NCI-H748 treated with DMSO at 0.1 percent for 48 hours (cell line): ENCODE measurements at places on chromosomes 1 and 21.

DNA sequence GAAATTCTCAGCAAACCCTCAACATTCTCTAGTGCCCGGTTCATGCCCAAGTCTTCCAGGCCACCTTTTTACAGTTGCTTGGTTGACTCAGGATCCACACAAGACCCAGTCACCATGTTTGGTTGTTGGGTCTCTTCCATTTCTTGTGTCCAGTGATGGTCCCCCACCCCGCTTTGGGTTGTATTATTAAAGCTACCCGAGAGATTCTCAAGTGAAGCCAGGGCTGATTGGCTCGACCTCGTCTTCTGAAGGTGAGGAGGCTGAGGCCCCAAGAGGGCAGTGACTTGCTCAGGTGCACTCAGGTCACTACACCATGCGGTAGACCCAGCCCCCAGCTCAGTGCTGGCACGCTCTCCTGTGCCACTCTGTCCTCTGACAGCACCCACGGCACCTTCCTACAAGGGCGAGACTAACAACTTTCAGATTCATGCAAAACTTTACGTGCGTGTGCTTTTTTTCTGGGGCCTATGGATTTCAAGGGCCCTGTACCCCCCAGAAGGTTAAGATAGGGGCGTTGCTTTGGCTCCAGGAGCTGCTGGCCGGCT lies 50.3 kb downstream of the CAPN9 start:
- DNase-seq = no peak

DNA sequence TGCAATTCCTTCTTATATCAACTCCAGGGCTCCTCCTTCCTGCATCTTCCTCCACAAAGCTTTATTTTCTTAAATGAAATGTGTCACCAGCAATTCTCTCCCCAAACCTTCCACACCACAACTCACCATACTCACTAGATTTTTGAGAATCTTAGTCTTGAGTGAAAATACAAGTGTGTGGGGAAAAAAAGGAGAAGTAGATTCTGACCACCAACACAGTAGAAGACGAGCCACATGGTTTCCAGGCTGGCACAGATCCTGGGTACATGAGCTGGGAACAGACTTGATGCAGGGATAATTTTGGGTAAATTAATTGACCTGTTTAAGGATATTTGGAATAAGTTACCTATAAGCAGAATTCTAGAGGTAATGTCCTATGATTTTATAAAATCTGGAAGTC lies 72.8 kb upstream of the KCNJ15 start:
- no peak for DNase-seq

- no peak for DNase-seq
Observed at GRCh38 chr1:248144513-248145198, at the start of gene OR2M5. TSS of gene OR2M5 (plus strand) at chr1:248145148. CDS start at chr1:248145148, 0 bp downstream.

- DNase-seq = no peak
Observed at GRCh38 chr1:35748326-35748725, 21.5 kb downstream of the CLSPN start.

DNA sequence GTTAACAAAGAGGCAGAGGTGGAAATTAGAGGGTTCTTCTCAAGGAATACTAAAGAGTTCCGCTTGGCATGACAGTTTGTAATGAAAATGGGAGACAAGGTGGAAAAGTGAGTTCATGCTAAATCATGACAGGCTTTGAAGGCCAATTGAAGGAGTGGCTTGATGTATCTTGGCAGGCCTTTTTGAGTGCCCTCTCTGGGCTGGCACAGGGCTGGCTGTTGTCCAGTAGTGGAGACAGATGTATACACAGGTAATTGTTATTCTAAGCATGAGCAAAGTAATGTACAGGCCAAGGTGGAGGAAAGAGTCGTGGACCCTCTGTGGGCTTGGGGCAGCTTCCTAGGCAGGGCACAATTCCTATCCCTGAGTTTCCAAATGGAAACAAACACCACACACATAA lies 196.7 kb upstream of the GALNT2 start:
- DNase-seq = no peak

DNA sequence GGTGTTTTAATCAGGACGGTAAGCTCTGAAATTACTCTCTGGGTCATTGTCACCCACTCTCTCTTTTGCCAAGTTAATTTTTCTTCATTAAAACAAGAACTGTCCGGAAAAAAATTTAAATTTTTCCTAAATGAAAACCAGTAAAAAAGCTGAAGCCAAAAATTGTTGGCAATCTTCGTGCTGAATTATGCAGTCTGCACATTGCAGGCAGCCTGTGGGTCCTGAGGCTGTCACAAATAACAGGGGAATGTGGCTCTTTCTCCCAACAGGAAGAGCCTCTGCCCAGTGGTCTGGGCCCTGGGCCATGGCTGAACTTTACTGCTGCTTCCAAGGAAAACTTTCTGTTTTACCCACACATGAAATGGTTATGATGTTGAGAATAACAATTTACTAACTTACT lies 153.9 kb upstream of the SPAG17 start:
- DNase-seq = no peak

GRCh38 chr21:32257962-32258785 lies 20.7 kb downstream of the MIS18A start:
- peak; percentile 12 for DNase-seq

GRCh38 chr1:183328371-183328770 lies 89.8 kb downstream of the NMNAT2 start:
- DNase-seq = no peak

DNA sequence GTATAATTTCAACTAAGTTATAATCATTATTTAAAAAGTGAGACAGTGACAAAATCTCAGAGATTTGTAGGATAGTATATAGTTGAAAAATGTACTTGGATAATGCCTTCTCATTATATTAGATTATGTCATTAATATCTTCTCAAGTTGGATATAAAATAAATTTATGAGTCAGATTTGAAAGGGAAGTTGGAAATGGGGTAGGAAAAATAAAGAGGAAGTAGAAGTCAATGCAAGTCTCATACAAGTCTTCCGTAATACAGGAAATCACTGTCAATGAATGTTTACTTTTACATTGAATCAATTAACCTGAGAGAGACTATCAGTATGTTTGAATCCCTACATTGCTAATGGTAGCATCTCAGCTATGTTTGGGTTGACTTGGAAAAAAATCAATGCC lies 16.2 kb upstream of the RNPC3 start:
- no peak for DNase-seq

DNA sequence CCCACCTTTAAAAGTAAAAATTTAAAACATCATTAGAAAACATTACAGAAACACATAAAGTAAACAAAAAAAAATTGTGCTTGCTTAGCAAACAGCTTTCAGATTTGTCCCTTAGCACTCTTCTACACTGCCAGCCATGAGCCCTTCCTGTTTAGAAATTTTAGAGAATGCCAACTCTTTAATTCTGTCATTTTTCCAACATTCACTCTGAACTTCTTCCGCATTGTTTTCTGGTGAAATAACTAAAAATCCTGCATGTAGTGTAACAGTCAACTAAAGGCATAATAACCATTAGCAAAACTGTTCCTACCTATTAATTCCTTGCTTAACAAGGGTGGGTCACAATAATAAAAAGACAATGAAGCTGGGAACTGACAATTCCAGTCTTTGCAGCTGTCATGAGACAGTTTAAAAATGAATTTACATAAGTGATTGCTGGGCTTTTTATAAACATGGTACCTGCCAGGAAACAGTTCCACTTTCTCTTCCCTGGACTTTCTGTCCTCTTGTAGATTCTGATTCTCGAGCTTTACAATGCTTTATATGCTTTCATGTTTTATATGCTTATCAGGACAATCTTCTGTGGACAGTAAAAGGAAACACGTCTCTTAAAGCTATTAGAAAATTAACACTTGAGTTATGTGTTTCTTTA lies 19.0 kb downstream of the GNG12 start:
- DNase-seq = peak; percentile 84

- peak; percentile 30 for DNase-seq
Observed at GRCh38 chr1:91851130-91852010, 34.6 kb downstream of the TGFBR3 start.

DNA sequence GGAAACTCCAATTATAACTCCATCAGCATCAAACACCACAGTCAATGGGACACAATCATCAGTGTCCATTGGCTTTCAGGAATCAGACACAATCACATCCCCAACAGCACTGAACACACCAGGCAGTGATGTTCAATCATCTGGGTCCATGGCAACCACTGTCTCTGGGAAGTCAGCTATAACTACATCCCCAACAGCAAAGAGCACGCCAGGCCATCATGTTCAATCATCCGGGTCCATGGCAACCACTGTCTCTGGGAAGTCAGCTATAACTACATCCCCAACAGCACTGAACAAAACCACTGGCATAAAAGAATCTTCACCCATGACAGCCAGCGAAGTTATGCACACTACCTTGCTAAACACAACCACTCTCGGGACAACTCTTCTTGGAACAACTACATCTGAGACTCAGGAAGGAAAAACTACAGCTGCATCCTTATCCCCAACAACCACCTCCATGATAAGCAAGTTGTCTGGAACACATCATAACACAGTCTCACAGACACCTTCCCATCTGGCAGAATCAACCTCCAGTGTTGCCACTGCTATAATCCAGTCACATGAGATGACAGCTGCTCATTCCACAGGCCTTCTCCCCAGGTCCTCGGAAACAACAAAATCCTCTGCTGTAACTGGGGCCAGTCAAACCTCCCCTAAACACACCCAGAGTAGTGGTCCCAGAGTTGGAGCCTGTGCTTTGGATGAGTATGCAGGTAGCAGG lies 19.9 kb downstream of the CATSPER4 start:
- DNase-seq = no peak

GRCh38 chr1:153760440-153760839 lies 14.8 kb upstream of the SLC27A3 start:
- DNase-seq = no peak

- no peak for DNase-seq
Observed at GRCh38 chr21:45138199-45139002, 64.0 kb downstream of the ADARB1 start.

DNA sequence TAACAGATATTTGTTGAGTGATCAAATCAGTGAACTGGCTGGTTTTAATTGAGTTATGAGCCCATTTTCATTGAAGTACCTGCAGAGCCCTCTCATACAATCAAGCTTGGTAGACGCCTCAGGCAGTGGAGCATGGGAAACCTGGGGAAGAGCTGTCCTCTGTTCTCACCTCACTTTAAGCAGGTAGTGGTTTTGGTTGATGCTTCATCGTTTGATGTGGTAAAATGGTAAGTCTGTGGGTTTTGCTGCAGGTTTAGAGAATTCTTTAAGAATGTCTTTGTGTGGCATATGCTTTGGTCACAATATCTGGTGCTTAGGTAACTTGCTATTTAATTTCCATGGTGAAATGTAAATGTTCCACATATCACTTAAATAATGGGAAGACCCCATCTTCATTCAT lies 10.0 kb downstream of the LAMC1 start:
- DNase-seq = no peak

DNA sequence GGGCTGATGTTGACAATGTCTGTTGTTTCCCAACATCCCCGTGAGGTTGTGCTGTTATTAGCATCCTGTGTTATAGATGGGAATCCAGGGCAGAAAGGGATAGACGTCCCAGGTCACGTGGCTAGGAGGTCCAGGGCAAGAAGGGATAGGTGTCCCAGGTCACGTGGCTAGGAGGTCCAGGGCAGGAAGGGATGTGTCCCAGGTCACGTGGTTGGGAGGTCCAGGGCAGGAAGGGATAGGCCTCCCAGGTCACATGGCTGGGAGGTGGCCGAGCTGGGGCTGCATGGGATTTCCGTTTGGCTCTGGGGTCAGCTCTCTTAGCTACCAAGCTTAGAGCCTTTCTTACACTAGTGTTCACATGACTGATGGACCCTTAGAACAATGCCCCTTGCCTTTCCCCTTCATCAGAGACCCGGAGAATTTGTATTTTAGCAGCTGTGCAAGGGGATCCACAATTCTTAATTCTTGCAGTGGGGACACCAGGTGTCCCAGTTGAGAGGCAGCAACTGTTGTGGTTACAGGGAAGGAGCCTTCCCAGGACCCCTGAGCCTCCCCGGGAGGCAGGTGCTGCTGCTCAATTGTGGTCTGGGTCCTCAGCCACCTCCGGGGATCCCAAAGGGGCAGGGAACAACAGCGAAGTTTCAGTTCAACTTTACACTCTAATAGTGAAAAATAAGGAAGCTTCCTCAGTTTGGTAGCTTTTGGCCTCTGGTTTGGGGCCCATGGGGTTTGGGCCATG lies 69.2 kb downstream of the UMODL1 start:
- DNase-seq = no peak

DNA sequence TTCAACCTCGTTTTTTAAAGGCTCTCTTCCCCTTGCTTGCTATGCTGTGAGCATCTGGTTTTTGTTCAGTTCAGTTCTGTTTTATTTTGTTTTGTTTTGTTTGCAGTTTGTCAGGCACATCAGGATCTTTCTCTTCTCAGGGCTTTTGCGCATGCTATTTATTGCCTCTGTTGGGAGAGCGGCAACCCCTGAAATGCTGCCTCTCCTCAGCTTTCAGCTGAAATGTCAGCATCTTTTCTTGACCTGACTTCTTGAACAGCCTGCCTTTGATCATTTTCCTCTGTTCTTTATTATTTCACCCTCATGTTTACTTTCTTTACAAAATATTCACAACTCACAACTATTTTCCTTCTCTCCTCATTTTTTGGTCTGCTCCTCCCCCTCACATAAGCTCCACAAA lies 50.4 kb upstream of the RC3H1 start:
- no peak for DNase-seq
